Spinal cord (tissue), 10 donors: ENCODE measurements at places on chromosomes 3 and 15. TPM values are rescaled to one million over a fixed set of nuclear protein-coding genes. Genes with fewer than 3 reads are reported as not detected.

DNA sequence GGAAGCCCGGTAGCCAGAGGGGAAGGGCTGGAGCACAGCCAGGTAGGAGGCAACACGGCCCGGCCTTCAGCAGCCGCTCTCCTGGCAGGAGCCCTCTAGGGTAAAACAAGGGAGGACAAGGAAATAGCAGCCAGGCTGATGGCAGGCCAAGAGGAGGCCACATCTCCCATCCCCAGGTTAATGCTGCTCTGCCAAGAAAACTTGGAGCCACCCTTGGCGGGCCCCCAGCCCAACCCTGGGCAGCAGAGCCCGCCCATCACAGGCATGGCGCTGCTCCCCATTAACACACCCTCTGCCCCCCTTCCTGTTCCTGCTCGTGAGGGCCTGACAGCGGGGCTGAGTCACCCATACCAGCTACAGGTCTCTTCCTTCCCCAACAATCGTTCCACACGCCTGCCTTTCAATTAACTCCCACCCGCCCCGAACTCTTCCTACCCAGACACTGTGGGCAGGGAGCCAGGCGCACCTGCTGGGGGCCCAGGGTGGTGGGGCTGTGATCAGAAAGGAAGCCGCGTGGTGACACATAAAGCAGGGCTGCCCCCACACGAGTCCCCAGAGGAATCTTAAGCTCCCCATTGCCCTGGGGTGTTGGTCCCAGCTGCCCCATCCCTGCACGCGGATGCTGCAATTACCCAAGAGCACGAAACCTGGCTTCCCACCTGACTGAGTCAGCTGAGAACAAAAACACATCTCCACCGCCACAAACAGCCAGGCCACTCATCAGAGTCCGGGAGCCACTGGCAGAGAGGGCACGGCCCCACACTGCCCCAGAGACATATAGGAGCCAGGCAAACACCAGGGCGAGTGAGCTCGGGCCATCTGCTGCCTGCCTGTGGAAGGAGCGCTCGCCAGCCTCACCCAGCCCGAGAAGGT, at the start of gene C15orf62:
Gene C15orf62 (plus strand): TSS at position 707 of the 873 bp plus-strand sequence. CDS start 516 bp downstream, outside the sequence.
- peak; percentile 17 for DNase-seq

- no peak for DNase-seq
Measured at GRCh38 chr3:53171827-53172505, 11.0 kb downstream of the PRKCD start.

GRCh38 chr15:71103102-71103676, 12.1 kb upstream of the THSD4 start:
- DNase-seq = no peak

DNA sequence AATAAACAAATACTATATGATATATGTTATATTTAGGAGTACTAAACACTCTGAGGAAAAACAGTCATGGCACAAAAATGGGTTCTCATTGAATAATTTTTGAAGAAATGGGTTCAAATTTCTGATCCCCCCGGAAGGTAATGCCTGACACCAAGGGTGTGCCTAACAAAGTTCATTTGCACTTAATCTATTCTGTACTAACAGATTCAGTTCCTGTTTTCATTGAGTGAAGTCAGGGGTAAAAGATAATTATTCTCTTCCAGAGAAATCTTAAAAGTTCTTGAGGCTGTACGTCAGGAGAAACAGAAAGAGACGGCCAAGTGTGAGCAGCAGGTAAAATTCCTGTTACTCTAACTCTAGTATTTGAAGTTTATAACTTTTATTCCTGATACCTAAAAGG, 34.5 kb upstream of the TMEM42 start:
- DNase-seq = no peak

GRCh38 chr3:165156757-165157420, 39.3 kb downstream of the SLITRK3 start:
- DNase-seq = no peak

DNA sequence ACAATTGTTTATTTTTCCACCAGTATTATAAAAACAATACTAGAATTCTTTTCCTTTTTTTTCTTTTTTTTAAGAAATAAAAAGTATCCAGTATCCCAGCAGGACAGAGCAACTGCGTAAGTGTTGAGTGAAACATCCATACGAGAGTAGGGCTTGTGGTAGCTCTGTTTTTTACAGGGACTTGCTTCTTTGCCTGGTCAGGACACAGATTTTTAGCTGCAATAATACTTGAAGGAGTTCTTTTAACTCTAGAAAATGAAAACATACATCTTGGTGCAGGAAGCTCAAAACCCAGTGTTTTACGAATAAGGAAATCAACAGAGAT, 297.7 kb upstream of the NR2E3 start:
- no peak for DNase-seq

GRCh38 chr3:100759950-100760349, 50.7 kb downstream of the TFG start:
- no peak for DNase-seq

Gene MANF
- 31.4 TPM for total RNA-seq

Gene IL17RE
- total RNA-seq = 0.79 TPM
